ENCODE measurements at places on chromosomes 1 and 21.

GRCh38 chr1:94121411-94121821, 468 bp upstream of the ABCA4 start:
- H3K4me3 ChIP-seq: no peak overlapping the region
- H3K36me3 ChIP-seq: no peaks in the 10 kb centered on the region
- H3K4me1 ChIP-seq: peaks cover 13% of the 10 kb centered on the region
- H3K27me3 ChIP-seq: peaks cover 2% of the 10 kb centered on the region

DNA sequence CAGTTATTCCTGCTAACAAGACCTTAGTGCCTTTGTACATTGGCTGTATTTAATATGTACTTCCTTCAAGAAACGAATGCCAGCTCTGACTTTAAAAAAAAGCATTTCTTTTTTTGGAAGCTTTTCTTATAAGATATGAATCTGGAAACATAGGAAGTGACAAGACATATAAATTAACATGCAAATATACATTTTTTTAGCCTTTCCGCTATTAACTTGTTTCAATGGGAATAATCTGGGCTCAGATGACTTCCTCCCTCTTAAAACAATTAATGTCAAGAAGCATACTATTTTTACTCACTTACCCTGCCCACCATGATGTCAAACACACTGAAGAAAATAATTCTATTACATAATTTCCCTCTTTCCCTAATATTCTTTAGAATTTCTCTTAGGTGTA, 1.4 kb downstream of the DENND1B start:
- H3K27ac ChIP-seq: no peak overlapping the region
- no peak for DNase-seq
- no peaks in the 10 kb centered on the region for H3K27me3 ChIP-seq

GRCh38 chr1:166988974-166989515, at the start of gene MAEL:
Gene MAEL (plus strand): TSS chr1:166989280. CDS start chr1:166989353, 73 bp downstream.
- no peaks in the 10 kb centered on the region for H3K4me1 ChIP-seq
- H3K36me3 ChIP-seq: no peaks in the 10 kb centered on the region
- DNase-seq: no peak
- no peak within 1 kb of the TSS for H3K4me3 ChIP-seq

- no peaks in the 10 kb centered on the region for H3K27me3 ChIP-seq
- no peak for DNase-seq
- H3K27ac ChIP-seq: no peak overlapping the region
- H3K36me3 ChIP-seq: no peaks in the 10 kb centered on the region
These were observed 30.5 kb upstream of the WDTC1 start for GRCh38 chr1:27203946-27204345.

DNA sequence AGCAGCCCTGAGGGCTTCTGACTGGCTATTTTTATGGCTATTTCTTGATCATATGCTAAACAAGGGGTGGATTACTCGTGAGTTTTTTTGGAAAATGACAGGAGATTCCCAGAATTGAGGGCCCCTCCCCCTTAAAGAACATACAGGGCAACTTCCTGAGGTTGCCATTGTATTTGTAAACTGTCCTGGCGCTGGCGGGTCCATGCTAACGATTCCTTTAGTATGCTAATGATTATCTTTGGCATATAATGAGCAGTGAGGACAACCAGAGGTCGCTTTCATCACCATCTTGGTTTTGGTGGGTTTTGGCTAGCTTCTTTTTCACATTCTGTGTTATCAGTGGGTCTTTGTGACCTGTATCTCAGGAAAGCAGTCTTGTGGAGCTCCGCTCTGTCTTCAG, 24.1 kb downstream of the FMN2 start:
- H3K27me3 ChIP-seq: no peaks in the 10 kb centered on the region
- no peaks in the 10 kb centered on the region for H3K4me1 ChIP-seq
- H3K27ac ChIP-seq: no peak overlapping the region

DNA sequence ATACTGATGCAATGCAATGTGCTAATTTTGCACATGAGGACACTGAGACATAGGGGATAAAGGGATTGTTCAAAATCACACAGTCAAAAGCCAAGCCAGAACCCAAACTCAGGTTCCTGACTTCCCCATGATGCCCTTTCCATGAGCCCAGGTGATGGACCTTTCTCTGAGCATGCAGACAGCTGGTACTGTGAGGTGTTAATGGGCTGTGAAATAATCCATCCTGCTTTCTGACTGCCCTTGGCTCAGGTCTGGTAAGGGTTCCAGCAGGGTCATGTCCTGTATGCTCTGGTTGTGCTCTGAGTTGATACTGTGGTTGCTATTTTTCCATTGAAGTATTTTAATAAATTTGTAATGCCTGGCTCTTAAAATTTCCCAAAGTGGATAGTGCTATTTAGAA, 50.0 kb downstream of the CNIH3 start:
- no peaks in the 10 kb centered on the region for H3K4me1 ChIP-seq
- no peak for DNase-seq
- H3K4me3 ChIP-seq: no peak overlapping the region
- H3K36me3 ChIP-seq: no peaks in the 10 kb centered on the region

DNA sequence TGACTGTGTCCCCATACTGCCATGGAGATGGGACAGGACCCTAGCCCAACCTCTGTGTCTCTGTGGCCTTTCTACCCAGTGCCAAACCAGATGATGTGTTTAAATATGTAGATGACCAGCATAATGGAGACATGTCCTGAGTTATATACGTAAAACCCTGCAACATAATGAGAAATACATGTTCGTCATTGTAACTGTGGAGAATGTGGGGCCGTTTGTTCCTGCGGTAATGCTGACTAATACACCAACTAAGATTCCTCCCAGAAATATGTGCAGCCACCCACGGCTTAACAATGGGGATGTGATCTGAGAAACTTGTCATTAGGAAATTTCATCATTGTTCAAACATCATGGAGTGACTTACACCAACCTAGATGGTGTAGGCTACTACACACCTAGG, 71.7 kb upstream of the SIM2 start:
- no peak for DNase-seq
- H3K36me3 ChIP-seq: no peaks in the 10 kb centered on the region

- no peak for DNase-seq
- no peak overlapping the region for H3K4me3 ChIP-seq
- H3K27ac ChIP-seq: no peak overlapping the region
- no peaks in the 10 kb centered on the region for H3K36me3 ChIP-seq
- no peaks in the 10 kb centered on the region for H3K27me3 ChIP-seq
These were observed 29.1 kb upstream of the SAMD13 start for GRCh38 chr1:84272401-84272800.

GRCh38 chr1:101964708-101965107, 32.0 kb downstream of the OLFM3 start:
- H3K36me3 ChIP-seq: no peaks in the 10 kb centered on the region
- no peak for DNase-seq
- H3K27me3 ChIP-seq: no peaks in the 10 kb centered on the region
- H3K4me1 ChIP-seq: no peaks in the 10 kb centered on the region
- H3K4me3 ChIP-seq: no peak overlapping the region
- H3K27ac ChIP-seq: no peak overlapping the region

GRCh38 chr1:200838676-200839445, 33.9 kb upstream of the GPR25 start:
- no peak for DNase-seq
- H3K4me3 ChIP-seq: no peak overlapping the region
- no peaks in the 10 kb centered on the region for H3K27me3 ChIP-seq
- H3K36me3 ChIP-seq: peaks cover 12% of the 10 kb centered on the region
- H3K27ac ChIP-seq: no peak overlapping the region

DNA sequence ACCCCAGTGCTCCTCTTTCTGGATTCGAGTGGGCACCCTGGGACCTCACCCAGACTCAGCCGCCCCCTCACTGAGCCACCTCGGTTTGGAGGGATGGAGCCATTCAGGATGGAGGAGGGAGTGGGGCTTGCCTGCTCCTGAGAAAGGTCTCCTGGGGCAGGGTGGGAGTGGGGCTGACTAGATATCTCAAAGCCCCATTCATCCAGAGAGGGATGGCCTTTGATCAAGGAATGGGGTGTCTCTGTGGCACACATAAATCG, 10.1 kb upstream of the SPSB1 start:
- no peak overlapping the region for H3K27ac ChIP-seq
- no peak for DNase-seq
- peaks cover 6% of the 10 kb centered on the region for H3K4me1 ChIP-seq
- no peaks in the 10 kb centered on the region for H3K27me3 ChIP-seq

DNA sequence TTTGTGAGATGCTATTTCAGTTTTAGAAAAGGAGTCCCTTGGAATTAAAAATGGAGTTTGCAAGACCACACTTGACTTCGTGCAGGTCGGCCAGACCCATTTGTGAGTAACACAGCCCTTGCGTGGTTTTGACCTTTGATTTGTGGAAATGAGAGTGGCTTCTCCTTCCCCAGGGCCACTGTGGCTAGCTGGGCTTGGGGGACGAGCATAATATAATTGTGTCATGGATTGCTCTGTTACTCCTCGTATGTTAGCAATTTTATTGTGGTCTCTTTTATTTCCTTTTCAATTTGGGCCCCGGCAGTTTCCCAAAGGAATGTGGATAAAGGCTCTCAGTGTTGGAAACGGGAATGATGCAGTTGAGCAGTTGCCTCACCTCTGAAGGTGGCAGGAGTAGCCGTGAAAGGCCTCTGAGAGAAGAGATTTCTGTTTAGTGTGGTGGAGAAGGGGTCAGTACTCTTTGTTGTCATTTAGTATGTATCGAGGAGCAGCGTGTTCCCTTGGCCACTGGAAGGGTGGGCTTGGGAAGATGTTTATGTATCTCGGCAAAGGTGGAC, 194.6 kb downstream of the PBX1 start:
- H3K36me3 ChIP-seq: no peaks in the 10 kb centered on the region
- no peak overlapping the region for H3K4me3 ChIP-seq
- no peak for DNase-seq
- H3K4me1 ChIP-seq: peaks cover 5% of the 10 kb centered on the region
- H3K27me3 ChIP-seq: no peaks in the 10 kb centered on the region

DNA sequence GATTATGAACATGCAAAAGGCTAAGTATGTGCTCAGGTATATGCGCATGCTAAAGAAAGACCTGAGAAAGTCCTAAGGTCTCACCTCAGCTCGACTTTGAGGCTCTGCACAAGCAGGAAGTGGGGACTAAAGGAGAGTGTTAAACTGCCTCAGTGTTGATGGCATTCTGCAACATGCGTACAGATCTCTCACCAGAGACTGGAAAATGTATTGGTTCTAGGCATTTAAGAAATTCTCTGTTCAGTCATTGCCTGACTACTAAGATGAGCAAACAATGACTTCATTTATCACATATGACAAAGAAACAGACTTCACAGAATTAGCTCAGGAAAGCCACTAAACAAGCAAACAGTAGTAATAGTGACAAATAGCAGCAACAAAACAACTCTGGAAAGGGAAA, 90.8 kb downstream of the USH2A start:
- no peak for DNase-seq
- no peak overlapping the region for H3K27ac ChIP-seq
- no peaks in the 10 kb centered on the region for H3K36me3 ChIP-seq
- H3K4me3 ChIP-seq: no peak overlapping the region

GRCh38 chr1:22470227-22470626, 18.6 kb downstream of the ZBTB40 start:
- no peaks in the 10 kb centered on the region for H3K36me3 ChIP-seq
- H3K27me3 ChIP-seq: no peaks in the 10 kb centered on the region
- DNase-seq: no peak
- H3K4me3 ChIP-seq: no peak overlapping the region

- peaks cover 21% of the 10 kb centered on the region for H3K4me1 ChIP-seq
- no peaks in the 10 kb centered on the region for H3K27me3 ChIP-seq
- DNase-seq: no peak
- peak overlapping the region; percentile 70 for H3K27ac ChIP-seq
- H3K36me3 ChIP-seq: no peaks in the 10 kb centered on the region
These were observed 16.1 kb upstream of the GPR37L1 start for GRCh38 chr1:202106340-202107254.

DNA sequence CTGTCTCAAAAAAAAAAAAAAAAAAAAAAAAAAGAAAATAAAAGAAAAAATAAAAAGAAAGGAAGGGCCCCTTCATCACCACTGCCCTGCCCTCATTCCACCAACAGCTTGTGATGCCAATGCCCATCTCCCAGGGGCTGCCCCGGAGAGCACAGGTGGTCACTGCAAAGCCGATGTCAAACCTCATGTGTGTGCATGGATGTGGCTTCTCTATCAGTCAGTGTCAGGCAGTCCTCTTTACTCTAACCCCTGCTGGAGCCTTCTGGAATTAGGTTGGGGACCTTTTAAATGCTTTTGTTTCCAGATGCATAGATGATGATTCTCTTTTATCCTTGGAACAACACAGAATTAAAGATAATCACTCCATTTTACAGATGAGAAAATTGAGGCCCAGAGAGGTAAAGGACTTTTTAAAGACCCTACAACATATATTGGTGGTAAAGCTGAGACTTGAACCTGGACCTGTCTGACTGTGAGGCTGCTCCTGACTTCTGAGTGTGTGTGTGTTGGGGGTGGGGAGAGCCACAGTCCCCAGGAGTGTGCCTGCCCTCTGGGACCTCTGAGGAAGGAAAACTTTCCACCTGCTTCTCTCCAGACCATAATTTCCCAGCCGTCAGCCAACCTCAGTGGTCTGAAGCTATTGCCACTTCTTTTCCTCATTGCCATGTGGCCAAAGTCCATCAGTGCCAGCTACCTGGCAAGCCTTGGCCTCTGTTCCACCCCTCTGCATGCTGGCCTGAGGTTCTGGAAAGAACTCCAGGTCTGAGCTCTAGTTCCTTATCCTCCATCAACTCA, 3.0 kb upstream of the TMEM54 start:
- H3K4me1 ChIP-seq: peaks cover 11% of the 10 kb centered on the region
- no peak overlapping the region for H3K4me3 ChIP-seq
- no peak for DNase-seq
- no peaks in the 10 kb centered on the region for H3K36me3 ChIP-seq
- no peak overlapping the region for H3K27ac ChIP-seq

DNA sequence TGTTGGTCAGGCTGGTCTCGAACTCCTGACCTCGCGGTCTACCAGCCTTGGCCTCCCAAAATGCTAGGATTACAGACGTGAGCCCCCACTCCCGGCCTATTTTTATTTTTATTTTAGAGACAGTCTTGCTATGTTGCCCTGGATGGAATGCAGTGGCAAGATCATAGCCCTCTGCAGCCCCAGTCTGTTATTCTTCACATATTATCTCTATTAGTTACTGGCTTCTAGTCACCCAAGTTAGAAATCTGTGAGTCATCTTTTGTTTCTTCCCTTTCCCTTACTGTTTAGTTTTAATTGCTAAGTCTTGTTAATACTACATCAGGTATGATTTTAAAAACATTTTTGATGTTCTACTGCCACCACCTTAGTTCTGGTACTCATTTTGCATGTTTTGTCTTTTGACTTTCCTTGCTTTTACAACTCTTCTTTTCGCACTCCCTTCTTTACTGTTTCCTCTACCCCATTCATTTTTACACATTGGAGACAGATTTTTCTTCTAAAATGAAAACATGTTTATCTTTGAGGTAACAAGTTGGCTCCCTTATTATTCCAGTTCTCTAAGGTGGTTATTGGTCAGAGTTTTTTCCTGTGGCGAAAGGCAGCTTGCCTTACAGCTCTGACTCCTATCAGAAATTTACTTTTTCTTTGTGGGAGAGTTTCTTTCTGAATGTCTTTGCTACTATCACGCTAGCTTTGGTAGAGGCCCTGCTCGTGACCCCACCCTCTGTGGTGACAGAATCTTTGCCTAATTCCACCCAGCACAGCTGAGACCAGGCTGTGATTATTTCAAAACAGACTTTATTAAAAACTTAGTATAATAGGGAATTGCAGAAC, 19.5 kb downstream of the ZMYM4 start:
- no peaks in the 10 kb centered on the region for H3K4me1 ChIP-seq
- no peak overlapping the region for H3K4me3 ChIP-seq
- DNase-seq: no peak
- no peaks in the 10 kb centered on the region for H3K36me3 ChIP-seq
- no peak overlapping the region for H3K27ac ChIP-seq

Data from H1 (cell line).